ENCODE measurements at places on chromosomes 6 and 20.

- DNase-seq = no peak
Measured at GRCh38 chr6:85966828-85967227, 324.1 kb upstream of the SYNCRIP start.

DNA sequence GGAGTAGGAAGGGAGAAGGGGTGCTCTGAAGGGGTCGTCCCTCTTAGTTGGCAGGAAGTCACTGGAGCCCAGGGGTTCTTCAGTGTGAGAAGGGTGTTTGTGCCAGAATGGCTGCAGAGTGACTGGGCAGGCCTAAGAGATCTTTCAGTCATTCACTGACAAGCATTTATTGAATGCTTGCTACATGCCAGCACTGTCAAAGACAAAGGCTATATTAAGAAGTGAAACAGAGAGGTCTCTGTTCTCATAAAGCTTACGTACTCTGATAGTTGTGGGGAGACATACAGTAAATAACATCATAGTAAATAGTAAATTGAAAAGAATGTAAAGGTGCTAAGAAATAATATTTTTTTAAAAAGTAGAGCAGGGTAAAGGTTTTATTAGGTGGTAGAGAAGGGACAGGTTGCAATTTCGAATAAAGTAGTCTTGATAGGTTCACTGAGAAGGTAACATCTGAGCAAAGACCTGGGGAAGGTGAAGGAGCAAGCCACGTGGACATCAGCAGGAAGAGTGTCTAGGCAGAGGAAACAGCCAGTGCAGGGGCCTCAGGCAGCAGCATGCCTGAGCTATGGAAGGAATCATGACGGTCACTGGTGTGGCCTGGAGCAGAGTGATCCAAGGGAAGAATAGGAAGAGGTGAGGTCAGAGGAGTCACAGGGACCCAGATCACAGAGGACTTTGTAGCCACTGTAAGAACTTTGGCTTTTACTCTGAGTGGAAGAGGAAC lies 36.3 kb upstream of the RNF8 start:
- DNase-seq = no peak

DNA sequence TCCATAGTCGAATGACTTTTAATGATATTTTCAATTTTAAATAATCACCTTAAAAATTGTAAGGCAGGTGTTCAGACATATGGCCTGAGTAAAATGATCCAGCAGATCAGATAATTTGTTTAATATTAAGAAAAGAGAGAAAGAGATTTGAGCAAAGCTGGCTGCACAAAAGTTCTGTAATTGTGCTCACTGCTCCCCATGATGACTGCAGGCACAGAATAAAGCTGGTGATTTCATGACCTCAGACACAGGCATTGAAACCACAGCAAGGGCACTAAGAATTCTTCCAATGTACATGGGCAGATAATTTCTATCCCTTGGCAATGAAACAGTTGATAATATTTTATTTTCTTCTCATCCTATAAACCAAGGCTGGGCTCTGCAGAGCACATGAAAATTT lies 553.1 kb downstream of the NKAIN2 start:
- no peak for DNase-seq

DNA sequence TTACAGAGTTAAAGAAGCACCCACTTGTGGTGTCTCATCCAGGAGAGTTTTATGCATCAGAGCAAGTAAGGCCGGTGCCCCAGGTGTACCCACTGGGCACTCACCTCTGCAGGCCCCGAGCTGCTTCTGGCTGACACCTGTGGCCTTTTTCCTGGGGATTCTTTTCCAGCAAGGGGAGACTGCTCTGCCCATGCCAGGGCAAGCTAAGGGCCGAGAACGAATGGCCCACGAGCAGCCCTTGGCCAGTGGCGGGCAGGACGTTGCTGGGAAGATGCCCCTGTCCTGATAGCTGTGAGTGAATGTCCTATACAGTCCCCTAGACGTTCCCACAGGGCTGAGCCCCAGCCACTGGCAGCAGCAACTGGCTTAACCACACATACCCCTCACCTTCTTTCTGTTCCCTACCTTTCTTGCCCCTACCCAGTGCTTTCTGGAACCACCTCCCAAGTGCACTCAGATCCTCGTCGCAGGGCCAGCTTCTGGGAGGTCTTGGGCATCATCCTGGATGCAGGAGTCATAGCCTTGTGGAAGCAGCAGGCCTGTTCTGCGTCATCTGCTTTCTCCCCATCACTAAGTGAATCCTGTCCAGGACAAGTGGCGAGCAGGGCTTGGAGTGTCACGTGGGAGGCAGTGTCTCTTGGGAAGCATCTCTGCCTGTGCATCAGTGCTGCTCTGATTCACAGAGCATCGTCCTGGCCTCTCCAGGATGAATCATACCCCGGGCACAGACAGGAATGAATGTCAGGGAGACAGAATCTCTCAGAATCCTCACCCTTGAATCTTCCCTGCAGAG lies 32.5 kb downstream of the SYNDIG1 start:
- DNase-seq = no peak

DNA sequence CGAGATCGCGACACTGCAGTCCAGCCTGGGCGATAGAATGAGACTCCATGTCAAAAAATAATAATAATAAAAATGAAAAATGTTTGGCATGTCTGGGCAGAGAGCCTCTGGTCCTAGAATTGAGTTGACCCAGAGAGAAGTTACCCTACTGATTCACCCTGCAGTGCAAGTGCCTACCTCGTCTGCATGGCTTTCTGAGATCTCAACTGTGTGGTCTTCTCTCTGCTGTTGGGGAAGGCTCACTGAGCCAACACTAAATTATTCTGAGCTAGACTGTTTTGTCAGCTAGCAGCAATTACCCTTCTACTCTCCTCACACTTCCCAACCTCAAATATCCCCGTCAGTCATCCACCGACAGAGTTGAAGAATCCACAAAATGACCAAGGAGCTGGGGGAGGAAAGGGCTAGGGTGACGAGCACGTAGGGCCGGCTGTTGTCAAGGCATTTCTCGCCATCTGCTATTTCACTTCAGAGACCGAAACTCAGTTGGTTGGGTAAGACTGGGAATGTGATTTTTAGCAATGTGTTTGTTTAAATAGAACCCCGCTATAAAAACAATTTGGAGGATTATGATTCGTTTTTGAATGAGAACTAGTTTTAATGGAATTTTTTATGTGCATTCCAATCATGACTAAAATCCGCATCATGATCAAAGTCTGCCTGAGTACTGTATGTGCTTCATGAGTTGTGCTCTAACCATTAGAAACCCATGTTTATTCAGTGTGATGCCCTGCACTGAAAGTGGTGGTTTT lies 9.4 kb downstream of the MAS1 start:
- no peak for DNase-seq

DNA sequence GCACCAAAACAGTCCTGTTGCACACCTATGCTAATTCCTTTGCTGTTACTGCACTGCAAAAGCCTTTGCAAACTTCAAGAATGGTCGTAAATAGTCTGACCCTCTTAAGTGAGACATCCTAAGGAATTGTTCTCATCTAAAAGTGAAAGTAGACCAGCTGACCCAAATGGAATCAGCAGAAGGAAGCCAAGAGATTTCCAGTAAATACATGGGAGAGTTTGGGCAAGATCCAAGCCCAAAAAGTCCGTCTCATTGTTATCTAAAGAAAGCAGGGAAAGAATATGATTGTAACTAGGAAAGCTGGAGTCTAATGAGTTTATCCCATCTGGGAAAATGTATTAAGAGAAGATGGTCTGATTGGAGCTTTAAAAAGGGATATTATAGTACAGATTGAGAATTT lies 43.0 kb upstream of the HIVEP1 start:
- DNase-seq = no peak

GRCh38 chr6:119345114-119345513 lies 4.4 kb downstream of the MAN1A1 start:
- DNase-seq = no peak

DNA sequence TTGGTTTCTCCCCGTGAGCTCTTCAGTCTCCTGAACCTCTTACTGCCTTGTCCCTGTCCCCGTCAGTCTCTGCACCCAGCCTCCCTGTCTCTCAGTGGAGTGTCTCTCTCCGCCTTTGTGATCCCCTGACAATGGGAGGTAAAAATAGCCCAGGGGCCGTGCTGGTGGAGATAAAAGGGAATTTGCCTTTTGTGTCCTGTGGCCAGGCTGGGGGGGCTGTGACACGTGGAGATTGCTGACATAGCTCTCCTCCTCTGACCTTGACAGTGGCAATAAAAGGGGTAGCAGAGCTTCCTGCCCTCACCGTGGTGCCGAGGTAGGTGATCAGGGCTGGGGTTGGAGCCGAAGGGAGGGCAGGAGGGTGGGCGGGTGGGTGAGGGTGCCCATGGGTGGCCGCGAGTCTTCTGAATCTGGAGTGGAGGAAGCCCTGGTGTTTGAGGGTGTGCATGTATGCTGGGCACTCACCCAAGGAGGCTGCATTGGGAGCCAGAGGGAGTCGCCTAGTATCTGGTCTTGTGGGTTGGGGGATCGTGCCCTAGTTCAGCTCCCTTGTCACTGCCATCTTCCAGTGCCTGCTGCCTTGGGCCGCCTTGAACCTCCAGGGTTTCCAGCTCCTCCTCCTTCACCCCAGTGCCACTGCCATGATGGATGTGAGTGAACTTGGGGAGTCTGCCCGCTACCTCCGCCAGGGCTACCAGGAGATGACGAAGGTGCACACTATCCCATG lies 21.9 kb downstream of the MYH7B start:
- no peak for DNase-seq

DNA sequence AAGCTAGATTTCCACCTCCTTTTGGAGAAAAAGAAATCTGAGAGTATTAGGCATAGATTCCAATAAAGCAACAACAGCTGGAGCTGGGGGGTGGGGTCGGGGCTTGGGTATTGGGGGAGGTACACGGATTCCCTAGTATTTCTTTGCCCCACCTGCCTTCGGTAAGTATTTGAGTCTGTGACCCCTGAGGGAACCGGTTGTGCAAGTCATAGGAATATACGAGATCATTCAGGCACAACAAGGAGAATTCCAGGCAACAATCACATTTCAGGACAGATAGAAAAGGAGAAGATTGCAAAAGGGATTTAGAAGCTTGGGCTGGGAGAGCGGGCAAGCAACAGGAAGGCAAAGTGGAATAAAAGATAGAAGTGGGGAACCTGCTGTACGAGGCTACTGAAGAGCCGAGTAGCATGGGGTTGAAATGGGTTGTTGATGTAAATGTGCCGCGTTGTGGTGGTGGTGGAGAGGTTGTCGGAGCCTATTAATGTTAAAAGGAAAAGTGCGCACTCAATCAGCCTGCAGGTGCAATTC lies 148.9 kb downstream of the BCAS1 start:
- DNase-seq = no peak

GRCh38 chr6:100763617-100764241 lies 117.4 kb downstream of the ASCC3 start:
- DNase-seq = no peak

- DNase-seq = no peak
Measured at GRCh38 chr6:32218167-32218566, 5.7 kb downstream of the NOTCH4 start.
